ENCODE measurements at places on chromosomes 5 and 9. TPM values are rescaled to one million over a fixed set of nuclear protein-coding genes. Genes with fewer than 3 reads are reported as not detected.

- H3K4me1 ChIP-seq: no peaks in the 10 kb centered on the region
- DNase-seq: no peak
- H3K27me3 ChIP-seq: no peaks in the 10 kb centered on the region
Observed at GRCh38 chr9:36897019-36897418, 137.0 kb downstream of the PAX5 start.

DNA sequence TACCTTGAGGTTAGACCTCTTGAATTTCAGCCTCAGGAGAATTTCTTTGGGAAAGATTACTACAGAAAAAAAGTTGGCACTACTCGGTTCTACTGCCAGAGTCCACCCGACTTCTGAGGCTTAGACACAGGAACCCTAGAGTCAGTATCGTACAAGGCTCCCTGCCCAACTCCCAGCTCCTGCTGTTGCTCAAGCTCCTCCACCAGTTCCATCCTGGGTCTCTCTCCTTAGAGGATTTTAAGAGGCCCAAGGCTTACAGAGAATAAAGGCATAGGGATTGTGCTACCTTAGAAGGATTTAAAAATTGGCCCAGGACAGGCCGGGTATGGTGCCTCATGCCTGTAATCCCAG, 29.0 kb upstream of the SSBP2 start:
- H3K36me3 ChIP-seq: no peaks in the 10 kb centered on the region
- no peaks in the 10 kb centered on the region for H3K27me3 ChIP-seq
- no peaks in the 10 kb centered on the region for H3K4me1 ChIP-seq
- DNase-seq: no peak
- no peak overlapping the region for H3K4me3 ChIP-seq

GRCh38 chr5:132264546-132265335, 7.2 kb downstream of the PDLIM4 start:
- H3K27me3 ChIP-seq: no peaks in the 10 kb centered on the region
- H3K36me3 ChIP-seq: no peaks in the 10 kb centered on the region
- H3K4me3 ChIP-seq: no peak overlapping the region
- H3K27ac ChIP-seq: no peak overlapping the region
- DNase-seq: peak; percentile 51

DNA sequence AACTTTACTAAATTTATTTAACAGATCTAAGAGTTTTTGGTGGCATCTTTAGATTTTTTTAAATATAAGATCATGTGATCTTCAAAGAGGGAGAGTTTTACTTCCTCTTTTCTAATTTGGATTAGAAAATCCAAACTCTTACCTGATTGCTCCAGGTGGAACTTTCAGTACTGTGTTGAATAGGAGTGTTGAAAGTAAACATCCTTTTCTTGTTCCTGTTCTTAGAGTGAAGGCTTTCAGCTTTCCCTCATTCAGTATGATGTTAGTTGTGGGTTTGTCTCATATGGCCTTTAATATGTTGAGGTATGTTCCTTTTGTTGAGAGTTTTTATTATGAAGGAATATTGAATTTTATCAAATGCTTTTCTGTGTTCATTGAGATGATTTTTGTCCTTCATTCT, 650.0 kb upstream of the SGCD start:
- no peak for DNase-seq
- H3K27me3 ChIP-seq: no peaks in the 10 kb centered on the region
- no peaks in the 10 kb centered on the region for H3K4me1 ChIP-seq
- H3K4me3 ChIP-seq: no peak overlapping the region

SAXO1 gene
- 0.22 TPM for total RNA-seq

DNA sequence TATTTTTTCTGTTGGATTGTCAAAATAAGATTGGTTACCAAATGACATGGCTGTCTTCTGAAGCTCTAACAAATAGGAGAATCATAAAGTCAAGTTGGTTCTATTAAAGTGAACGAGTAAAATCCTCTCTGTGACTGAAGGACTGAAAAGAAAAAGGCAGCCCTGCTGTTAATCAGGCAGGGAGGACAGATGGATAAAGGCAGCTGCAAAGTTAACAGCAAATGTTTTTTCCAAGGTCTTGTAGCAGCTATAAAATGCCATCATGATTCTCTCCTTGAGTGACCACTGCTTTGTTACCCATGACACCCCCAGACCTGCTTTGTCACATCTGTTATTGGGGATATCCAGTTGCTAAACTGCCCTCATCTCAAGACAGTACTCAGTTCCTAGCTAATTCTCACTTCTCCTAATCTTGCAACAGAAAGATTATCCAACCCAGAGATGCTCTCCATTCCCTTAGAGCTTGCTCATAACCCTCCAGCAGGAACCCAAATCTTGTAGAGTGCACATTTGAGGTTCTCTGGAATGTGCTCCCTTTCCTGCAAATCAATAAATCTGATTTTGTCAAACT, 89.7 kb upstream of the PARP8 start:
- H3K27me3 ChIP-seq: no peaks in the 10 kb centered on the region
- H3K27ac ChIP-seq: no peak overlapping the region
- H3K4me3 ChIP-seq: no peak overlapping the region
- H3K36me3 ChIP-seq: no peaks in the 10 kb centered on the region

CRAT gene
- 144 TPM for total RNA-seq

PTGES2 gene
- 147 TPM for total RNA-seq

TUT7 gene
- 19.4 TPM for total RNA-seq

DNA sequence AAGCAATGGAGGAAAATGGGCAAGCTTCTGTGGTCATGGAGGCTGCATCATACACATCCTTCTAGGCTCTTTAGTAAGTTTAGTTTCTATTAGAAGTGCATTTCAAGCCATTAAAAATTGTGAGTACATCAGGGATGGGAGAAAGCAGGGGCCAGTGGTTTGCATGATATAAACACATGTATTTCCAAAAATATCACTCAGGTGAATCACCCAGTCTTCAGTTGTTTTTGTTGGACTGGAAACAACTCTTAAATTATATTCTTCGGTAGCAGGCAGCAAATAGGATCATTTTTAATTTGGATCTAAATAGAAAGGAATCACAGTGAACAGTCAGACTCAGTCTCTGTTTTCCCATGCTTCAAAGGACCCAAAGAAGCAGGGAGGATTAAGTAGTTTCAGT, 657.9 kb downstream of the TLR4 start:
- no peaks in the 10 kb centered on the region for H3K36me3 ChIP-seq
- H3K4me1 ChIP-seq: no peaks in the 10 kb centered on the region
- H3K27ac ChIP-seq: no peak overlapping the region
- DNase-seq: no peak
- no peak overlapping the region for H3K4me3 ChIP-seq

- H3K4me1 ChIP-seq: peaks cover 6% of the 10 kb centered on the region
- no peak for DNase-seq
- H3K27me3 ChIP-seq: no peaks in the 10 kb centered on the region
- no peaks in the 10 kb centered on the region for H3K36me3 ChIP-seq
Observed at GRCh38 chr5:158084292-158084691, 225.3 kb upstream of the CLINT1 start.

- no peak overlapping the region for H3K4me3 ChIP-seq
- DNase-seq: no peak
- H3K27me3 ChIP-seq: no peaks in the 10 kb centered on the region
- no peaks in the 10 kb centered on the region for H3K4me1 ChIP-seq
Observed at GRCh38 chr9:38408719-38409118, 15.5 kb downstream of the IGFBPL1 start.

GRCh38 chr5:25862276-25862675, 1176.1 kb downstream of the CDH9 start:
- H3K36me3 ChIP-seq: no peaks in the 10 kb centered on the region
- H3K27me3 ChIP-seq: no peaks in the 10 kb centered on the region
- no peaks in the 10 kb centered on the region for H3K4me1 ChIP-seq
- no peak overlapping the region for H3K4me3 ChIP-seq
- no peak overlapping the region for H3K27ac ChIP-seq

GRCh38 chr5:127136908-127137307, 63.6 kb upstream of the C5orf63 start:
- no peaks in the 10 kb centered on the region for H3K27me3 ChIP-seq
- no peaks in the 10 kb centered on the region for H3K4me1 ChIP-seq
- no peak for DNase-seq
- H3K36me3 ChIP-seq: no peaks in the 10 kb centered on the region
- H3K4me3 ChIP-seq: no peak overlapping the region
- H3K27ac ChIP-seq: no peak overlapping the region

- H3K36me3 ChIP-seq: no peaks in the 10 kb centered on the region
- no peaks in the 10 kb centered on the region for H3K4me1 ChIP-seq
- H3K4me3 ChIP-seq: no peak overlapping the region
Observed at GRCh38 chr9:73182928-73183327, 31.3 kb downstream of the ANXA1 start.

OR1Q1 gene
- not detected for total RNA-seq

GRCh38 chr5:111645303-111645838, 111.6 kb downstream of the NREP start:
- no peaks in the 10 kb centered on the region for H3K36me3 ChIP-seq
- H3K27me3 ChIP-seq: no peaks in the 10 kb centered on the region
- no peak overlapping the region for H3K4me3 ChIP-seq
- H3K4me1 ChIP-seq: no peaks in the 10 kb centered on the region

TCF7 gene
- 8.4 TPM for total RNA-seq

DNA sequence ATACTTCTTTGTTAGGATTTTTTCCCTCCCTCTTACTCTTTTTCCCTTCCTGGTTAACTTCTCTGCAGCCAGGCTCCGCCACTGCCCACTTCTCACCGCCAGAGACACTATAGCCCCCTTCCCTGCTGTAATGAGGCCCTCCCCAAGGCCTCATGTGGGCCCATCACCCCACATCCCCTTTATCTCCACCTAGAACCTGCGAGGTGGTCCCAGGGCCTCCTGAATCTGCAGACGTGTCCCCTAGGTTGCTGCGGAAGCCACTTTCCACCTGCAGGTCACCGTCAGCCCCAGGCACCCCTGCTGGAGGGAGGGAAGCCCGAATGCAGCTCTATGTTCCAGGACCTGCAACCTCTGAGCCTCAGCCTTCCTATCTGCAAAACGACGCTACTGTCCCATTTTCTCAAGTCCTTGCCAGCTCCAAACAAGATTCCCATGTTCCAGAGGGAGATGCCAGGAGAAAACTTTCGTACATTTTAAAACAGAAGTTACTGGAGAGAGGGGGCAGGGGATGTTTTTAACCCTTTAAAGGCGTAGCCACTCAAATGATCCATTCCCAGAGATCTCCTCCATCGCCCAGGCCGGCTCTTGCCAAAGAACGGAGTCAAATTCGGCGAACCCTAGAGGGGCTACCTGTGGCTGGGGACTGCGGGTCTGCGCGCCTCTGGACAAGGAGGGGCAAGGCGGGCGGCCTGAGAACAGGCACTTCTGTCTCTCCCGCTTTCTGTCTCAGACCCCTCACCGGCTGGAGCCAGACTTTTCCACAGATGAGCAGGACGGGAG, 929 bp downstream of the SH3PXD2B start:
- H3K36me3 ChIP-seq: no peaks in the 10 kb centered on the region
- peak; percentile 69 for DNase-seq
- H3K4me3 ChIP-seq: peak overlapping the region; percentile 26
- H3K4me1 ChIP-seq: peaks cover 31% of the 10 kb centered on the region
- peak overlapping the region; percentile 96 for H3K27ac ChIP-seq

DNA sequence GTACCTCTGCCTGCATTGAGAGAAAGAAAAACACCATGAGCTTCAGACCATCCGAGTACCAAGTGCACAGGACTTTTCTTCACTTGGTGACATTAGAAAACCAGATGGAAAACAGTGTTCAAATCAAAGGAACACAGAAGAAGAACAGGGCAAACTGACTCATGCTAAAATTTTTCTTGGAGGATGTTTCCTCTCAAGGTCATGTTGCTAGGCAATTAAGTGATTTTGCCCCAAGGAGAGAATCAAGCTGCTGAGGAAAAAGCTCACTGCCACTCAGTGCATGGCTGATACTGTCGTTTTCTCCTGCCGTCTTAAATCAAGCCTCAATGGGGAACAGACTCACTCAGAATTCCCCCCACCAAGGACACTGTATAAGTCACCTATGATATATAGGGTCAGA, 57.9 kb upstream of the SIMC1 start:
- H3K27ac ChIP-seq: no peak overlapping the region
- peaks cover 5% of the 10 kb centered on the region for H3K4me1 ChIP-seq
- DNase-seq: no peak
- no peak overlapping the region for H3K4me3 ChIP-seq
- no peaks in the 10 kb centered on the region for H3K27me3 ChIP-seq

- H3K4me3 ChIP-seq: no peak overlapping the region
- DNase-seq: no peak
- H3K27ac ChIP-seq: no peak overlapping the region
- H3K36me3 ChIP-seq: no peaks in the 10 kb centered on the region
- H3K4me1 ChIP-seq: no peaks in the 10 kb centered on the region
Observed at GRCh38 chr9:30774326-30774725, 1610.1 kb upstream of the ACO1 start.

- DNase-seq: no peak
- no peak overlapping the region for H3K4me3 ChIP-seq
- no peaks in the 10 kb centered on the region for H3K4me1 ChIP-seq
- no peaks in the 10 kb centered on the region for H3K27me3 ChIP-seq
Observed at GRCh38 chr5:136114414-136115125, 18.1 kb upstream of the SMAD5 start.

- no peak overlapping the region for H3K4me3 ChIP-seq
- H3K27me3 ChIP-seq: no peaks in the 10 kb centered on the region
- DNase-seq: no peak
- no peak overlapping the region for H3K27ac ChIP-seq
- no peaks in the 10 kb centered on the region for H3K36me3 ChIP-seq
Observed at GRCh38 chr5:97194366-97194765, 11.3 kb upstream of the RIOK2 start.

ECM2 gene
- total RNA-seq: 3.8 TPM

DDX31 gene
- 12.3 TPM for total RNA-seq

FOXD4L5 gene
- total RNA-seq: not detected

DNA sequence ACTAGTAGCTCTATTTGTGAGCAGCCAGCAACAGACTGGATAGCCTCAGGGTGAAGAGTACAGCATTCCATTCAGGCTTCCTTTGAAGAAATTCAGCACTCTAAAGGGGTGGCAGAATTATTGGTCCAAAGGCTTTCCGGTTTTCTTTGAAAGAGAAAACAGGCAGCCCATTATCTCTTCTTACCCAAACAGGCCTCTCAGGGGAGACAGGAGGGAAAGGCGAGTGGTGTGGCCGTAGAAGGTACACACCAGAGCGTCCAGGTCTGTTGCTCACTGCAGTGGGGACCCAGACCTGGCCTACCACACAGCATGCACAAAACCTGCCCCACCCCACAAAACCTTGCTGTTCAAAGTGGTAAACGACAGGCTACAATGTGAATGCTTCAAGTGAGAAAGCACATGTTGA, 83.3 kb downstream of the ZNF608 start:
- no peaks in the 10 kb centered on the region for H3K36me3 ChIP-seq
- H3K27me3 ChIP-seq: no peaks in the 10 kb centered on the region
- H3K4me3 ChIP-seq: no peak overlapping the region
- DNase-seq: no peak

- no peaks in the 10 kb centered on the region for H3K4me1 ChIP-seq
- H3K4me3 ChIP-seq: no peak overlapping the region
- no peak for DNase-seq
- no peaks in the 10 kb centered on the region for H3K27me3 ChIP-seq
- H3K36me3 ChIP-seq: no peaks in the 10 kb centered on the region
Observed at GRCh38 chr9:4228606-4229005, 71.3 kb downstream of the GLIS3 start.

GRCh38 chr9:99873943-99874584, 32.4 kb upstream of the STX17 start:
- no peak for DNase-seq
- no peaks in the 10 kb centered on the region for H3K36me3 ChIP-seq
- no peaks in the 10 kb centered on the region for H3K27me3 ChIP-seq
- H3K4me3 ChIP-seq: no peak overlapping the region

BTNL8 gene
- not detected for total RNA-seq

- H3K27me3 ChIP-seq: no peaks in the 10 kb centered on the region
- H3K27ac ChIP-seq: no peak overlapping the region
- no peaks in the 10 kb centered on the region for H3K36me3 ChIP-seq
Observed at GRCh38 chr5:131239686-131240085, 24.2 kb upstream of the CDC42SE2 start.

GRCh38 chr5:75457691-75458090, 53.7 kb downstream of the CERT1 start:
- no peaks in the 10 kb centered on the region for H3K36me3 ChIP-seq
- H3K27ac ChIP-seq: no peak overlapping the region
- DNase-seq: no peak

Data from adrenal gland (tissue), 19 donors.